ENCODE measurements at places on chromosomes 13 and 19. TPM values are rescaled to one million over a fixed set of nuclear protein-coding genes. Genes with fewer than 3 reads are reported as not detected.

STARD13 gene
- total RNA-seq, result 0.50 TPM

PRX gene
- total RNA-seq, result 1.6 TPM

LILRB5 gene
- total RNA-seq, result not detected

PSG11 gene
- total RNA-seq, result not detected

PRR19 gene
- total RNA-seq, result 1.6 TPM

CD79A gene
- total RNA-seq, result 7.0 TPM

CDX2 gene
- not detected for total RNA-seq

INSL3 gene
- 6.3 TPM for total RNA-seq

CPB2 gene
- not detected for total RNA-seq

NDUFA3 gene
- total RNA-seq, result 76.1 TPM

PLK5 gene
- total RNA-seq, result not detected

LGI4 gene
- total RNA-seq, result 2.7 TPM

CEACAM20 gene
- total RNA-seq, result not detected

ATXN8OS gene
- total RNA-seq, result not detected

ZNF441 gene
- total RNA-seq, result 2.8 TPM

RNF17 gene
- total RNA-seq, result 0.61 TPM

ZNF799 gene
- 6.2 TPM for total RNA-seq

NCAN gene
- total RNA-seq, result not detected

KCNJ14 gene
- 2.3 TPM for total RNA-seq

CBY2 gene
- not detected for total RNA-seq

SPRED3 gene
- total RNA-seq, result 6.7 TPM

GPR4 gene
- 0.09 TPM for total RNA-seq

SIX5 gene
- 4.3 TPM for total RNA-seq

FCAR gene
- total RNA-seq, result not detected

CEACAM6 gene
- not detected for total RNA-seq

HAUS5 gene
- 44.5 TPM for total RNA-seq

NFKBIB gene
- 71.9 TPM for total RNA-seq

METTL21C gene
- not detected for total RNA-seq

YJEFN3 gene
- 5.7 TPM for total RNA-seq

OSCAR gene
- total RNA-seq, result not detected

TUBGCP3 gene
- 67.2 TPM for total RNA-seq

CYP4F2 gene
- not detected for total RNA-seq

SULT2A1 gene
- not detected for total RNA-seq

ZAR1L gene
- not detected for total RNA-seq

KLK8 gene
- total RNA-seq, result not detected

PBX4 gene
- total RNA-seq, result 27.6 TPM

PRPF31 gene
- total RNA-seq, result 47.9 TPM

NBEA gene
- total RNA-seq, result 0.84 TPM

ZNF324B gene
- total RNA-seq, result 5.7 TPM

DIS3 gene
- total RNA-seq, result 47.2 TPM

TPTE2 gene
- total RNA-seq, result not detected

RELB gene
- total RNA-seq, result 31.7 TPM

LILRB2 gene
- not detected for total RNA-seq

APOC4 gene
- total RNA-seq, result not detected

LIG4 gene
- 10.0 TPM for total RNA-seq

BAX gene
- total RNA-seq, result 191 TPM

UQCRFS1 gene
- 46.2 TPM for total RNA-seq
